ENCODE measurements at places on chromosomes 3 and 15.

- peak; percentile 18 for DNase-seq
These were observed 25.4 kb downstream of the LINGO1 start for GRCh38 chr15:77607111-77607893.

DNA sequence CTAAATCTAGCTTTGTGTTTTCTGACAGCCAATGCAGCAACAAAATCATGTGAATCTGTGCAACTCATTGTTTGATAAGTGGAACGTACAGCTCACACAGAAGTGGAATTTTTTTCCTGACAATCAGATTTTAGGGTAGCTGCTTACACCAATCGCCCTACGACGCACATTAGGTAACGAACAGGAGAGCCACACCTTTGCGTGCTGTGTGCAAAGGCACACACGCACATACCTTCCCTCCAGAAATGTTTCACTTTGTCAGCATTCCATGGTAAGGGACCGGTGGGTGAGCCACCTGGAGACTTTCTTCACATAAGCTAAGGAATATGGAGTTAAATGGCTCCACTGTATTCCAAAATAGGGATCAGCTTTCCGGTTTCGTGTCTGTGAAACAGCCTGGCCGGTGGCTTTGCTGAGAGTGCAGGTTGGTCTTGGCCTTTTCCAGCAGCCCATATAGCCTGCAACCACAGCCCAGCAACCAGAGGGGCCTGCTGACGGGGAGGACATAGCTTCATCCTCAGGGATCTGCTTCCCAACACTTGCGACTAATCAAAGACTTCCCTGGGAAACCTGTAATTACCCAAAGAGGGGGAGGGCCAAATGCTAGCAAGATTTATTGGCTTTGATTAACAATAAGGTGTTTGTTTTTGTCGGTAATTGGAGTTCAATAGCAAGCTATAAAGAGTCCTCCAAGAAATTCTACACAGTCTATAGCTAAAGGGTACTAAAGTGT, 145.3 kb downstream of the ADAMTS17 start:
- no peak for DNase-seq

GRCh38 chr15:55289011-55289745, 435 bp downstream of the RAB27A start:
- peak; percentile 47 for DNase-seq

DNA sequence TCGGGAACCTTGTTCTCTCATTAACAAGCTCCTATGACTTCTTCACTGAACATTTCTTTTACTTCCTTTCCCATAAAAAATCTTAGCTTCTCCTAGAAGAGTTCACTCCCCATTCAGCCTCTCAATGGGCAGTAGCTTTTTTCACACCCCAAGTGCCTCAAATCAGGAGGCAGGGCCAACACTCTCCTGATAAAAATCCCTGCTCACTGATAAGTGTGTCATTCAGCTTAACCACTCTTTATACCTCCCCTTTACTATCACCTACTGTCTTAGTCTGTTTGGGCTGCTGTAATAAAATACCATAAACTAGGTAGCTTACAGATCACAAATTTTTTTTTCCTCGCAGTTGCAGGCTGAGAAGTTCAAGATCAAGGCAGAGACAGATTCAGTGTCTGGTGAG, 400.4 kb downstream of the WDR72 start:
- DNase-seq: no peak

DNA sequence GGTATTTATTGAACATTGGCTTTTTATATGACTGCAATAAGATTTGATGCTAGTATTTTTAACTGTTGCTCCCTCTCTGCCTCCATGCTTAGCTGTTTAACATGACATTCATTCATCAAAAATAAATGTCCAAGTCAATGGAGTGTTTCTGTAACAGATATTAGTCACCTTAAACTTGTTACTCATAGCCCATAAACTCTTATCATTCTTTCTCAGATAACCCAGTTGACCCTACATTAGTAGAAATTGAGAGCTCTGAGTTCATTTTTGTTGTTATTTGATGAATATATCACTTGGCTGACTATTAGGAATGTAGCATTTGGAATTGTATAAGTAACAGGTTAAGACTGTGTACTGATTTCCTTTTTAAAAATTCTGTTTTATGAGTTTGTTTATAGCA, 201.1 kb downstream of the UBE2E2 start:
- DNase-seq: no peak

DNA sequence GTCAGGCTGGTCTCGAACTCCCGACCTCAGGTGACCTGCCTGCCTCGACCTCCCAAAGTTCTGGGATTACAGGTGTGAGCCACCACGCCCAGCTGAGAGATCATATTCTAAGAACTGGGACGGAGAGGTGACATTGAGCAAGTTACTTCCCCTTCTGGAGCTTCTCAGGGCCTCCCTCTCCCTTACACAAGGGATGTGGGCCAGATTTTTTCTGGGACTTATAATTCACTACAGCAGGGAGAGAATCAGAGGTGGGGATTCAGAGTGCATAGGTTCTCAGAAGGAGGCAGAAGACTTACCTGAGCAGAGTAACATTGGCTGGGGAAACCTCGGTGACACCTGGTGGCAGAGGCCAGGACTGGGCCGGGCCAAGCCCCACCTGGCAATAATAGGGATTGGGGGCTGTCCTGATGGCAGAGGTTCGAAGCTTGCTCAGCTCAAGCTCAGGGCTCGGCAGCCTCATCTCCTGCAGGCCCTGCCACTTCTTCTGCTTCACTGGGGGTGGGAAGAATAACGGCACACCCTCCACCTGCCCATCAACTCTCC, 6.8 kb downstream of the LTK start:
- DNase-seq: no peak

GRCh38 chr15:100081454-100081853, 260.3 kb downstream of the ADAMTS17 start:
- DNase-seq: no peak

GRCh38 chr3:65342084-65342683, 654.4 kb upstream of the ADAMTS9 start:
- peak; percentile 45 for DNase-seq

DNA sequence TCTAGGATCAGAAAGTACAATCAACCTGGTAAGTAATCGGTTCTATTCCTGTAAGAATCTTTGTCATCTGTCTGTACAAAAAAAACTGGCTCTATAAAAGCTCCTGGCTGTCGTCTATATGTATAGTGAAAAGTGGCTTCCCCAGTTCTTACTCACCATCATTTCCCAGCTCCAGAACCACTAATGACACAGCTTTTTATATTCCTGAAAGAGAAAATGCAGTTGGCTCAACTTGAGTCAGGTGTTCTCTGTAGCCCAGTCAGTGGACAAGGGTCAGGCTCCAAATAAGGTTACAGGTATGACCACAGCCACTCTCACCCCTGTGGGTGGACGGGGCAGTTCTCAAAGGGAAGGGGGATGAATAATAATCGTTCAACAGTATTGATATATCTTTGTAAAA, 85.1 kb downstream of the AP4E1 start:
- no peak for DNase-seq

- DNase-seq: no peak
These were observed 3.2 kb upstream of the BCL2L10 start for GRCh38 chr15:52115598-52116427.

- DNase-seq: no peak
These were observed 41.4 kb downstream of the SCAPER start for GRCh38 chr15:76863693-76864092.

DNA sequence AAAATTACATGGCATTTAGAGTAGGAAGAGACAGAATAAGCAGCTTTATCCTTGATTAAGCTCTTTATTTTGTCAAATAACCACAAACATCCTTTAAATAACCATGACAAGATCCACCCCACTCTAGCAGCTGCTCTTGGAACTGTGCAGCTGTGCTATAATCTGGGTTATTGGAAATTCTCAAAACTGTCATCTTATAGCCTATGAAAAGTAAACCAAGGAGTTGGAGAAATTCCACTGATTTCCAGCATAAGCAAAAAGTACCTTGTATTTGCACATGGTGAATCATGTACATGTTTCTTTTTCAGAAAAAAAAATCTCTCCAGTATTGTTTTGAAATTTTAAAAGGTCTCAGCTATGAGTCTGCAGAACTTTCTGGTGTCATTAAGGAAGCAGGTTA, 88.8 kb upstream of the ABI3BP start:
- DNase-seq: peak; percentile 63

- peak; percentile 87 for DNase-seq
These were observed 40.7 kb downstream of the LDHAL6B start for GRCh38 chr15:59247364-59247763.

GRCh38 chr15:50786871-50787270, 21.4 kb upstream of the SPPL2A start:
- peak; percentile 7 for DNase-seq

GRCh38 chr3:14265246-14265962, 86.8 kb downstream of the LSM3 start:
- DNase-seq: no peak

DNA sequence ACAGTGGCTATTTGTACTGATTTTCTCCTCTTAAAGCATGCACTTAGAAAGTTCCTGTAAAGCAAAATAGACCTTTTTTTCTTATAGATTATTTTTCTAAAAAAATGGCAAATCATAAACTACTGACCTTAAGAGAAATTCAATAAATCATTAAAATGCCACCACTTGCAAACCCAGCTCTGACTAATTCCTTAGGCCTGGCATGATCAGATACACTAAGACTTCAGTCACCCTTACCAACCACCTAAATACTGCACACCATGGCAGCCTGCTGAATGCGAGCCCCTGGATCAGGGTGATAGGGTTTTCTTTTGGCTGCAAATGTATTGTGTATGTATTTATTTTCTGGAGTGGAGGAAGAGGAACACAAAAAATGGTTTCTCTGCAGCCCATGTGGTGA, 370.6 kb upstream of the TBL1XR1 start:
- DNase-seq: no peak

GRCh38 chr3:177229791-177230190, 32.5 kb upstream of the TBL1XR1 start:
- DNase-seq: peak; percentile 40

- DNase-seq: no peak
These were observed 13.3 kb upstream of the RBP1 start for GRCh38 chr3:139552632-139553365.

DNA sequence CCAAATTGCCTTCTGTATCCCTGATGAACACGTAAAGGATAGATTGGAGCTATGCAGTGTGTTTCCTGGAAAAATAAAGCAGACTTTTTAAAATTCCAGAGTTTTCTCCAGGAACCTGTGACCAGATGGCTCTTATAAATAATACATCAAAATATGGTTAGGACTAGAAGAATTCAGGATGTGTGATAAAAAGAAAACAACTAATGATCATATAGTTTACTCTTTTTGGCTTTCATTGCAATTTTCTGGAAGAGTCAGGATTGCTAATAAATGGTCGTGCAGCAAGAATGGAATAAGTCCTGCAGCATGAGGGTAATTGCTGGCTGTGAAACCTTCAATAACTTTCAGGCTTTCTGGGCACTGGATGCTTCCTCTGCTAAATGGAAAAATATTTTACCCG, 30.2 kb upstream of the DENND4A start:
- DNase-seq: no peak

GRCh38 chr3:58004973-58005372, 3.2 kb upstream of the FLNB start:
- peak; percentile 48 for DNase-seq

DNA sequence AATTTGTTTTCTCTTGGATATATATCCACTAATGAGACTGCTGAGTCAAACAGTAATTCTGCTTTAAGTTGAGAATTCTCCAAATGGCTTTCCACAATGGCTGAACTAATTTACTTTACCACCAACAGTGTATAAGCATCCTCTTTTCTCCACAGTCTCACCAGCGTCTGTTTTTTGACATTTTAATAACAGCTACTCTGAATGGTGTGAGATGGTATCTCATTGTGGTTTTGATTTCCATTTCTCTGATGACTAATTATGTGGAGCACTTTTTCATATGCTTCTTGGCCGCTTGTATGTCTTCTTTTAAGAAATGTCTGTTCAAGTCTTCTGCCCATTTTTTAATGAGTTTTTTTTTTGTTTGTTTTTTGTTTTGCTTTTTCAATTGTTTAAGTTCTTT, 206.2 kb downstream of the CTNNB1 start:
- DNase-seq: no peak

DNA sequence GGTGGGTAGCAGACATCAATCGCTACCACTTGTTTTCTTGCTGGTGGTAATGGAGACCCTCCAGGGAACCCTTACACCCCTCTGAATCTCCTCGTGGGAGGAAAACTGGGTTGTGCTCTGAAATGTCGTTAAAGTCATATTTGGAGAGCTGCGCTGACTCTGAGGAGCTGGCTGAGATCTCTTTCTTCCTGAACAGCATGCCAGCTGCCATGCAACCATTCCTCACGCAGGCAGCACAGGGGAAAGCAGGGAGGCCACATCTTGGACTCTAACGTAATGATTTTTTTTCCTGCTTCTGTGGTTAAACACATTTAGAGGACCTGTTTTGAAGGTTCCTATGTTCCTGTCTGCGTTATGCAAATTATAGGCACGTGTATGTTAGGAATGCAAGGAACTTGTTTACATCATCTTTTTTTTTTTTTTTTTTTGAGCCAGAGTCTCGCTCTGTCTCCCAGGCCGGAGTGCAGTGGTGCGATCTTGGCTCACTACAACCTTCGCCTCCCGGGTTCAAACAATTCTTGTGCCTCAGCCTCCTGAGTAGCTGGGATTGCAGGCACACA, 156.7 kb downstream of the TJP1 start:
- DNase-seq: peak; percentile 27

- DNase-seq: no peak
These were observed 6.5 kb downstream of the MCTP2 start for GRCh38 chr15:94237903-94238302.

GRCh38 chr15:84822653-84823281, 5.6 kb downstream of the ALPK3 start:
- no peak for DNase-seq

DNA sequence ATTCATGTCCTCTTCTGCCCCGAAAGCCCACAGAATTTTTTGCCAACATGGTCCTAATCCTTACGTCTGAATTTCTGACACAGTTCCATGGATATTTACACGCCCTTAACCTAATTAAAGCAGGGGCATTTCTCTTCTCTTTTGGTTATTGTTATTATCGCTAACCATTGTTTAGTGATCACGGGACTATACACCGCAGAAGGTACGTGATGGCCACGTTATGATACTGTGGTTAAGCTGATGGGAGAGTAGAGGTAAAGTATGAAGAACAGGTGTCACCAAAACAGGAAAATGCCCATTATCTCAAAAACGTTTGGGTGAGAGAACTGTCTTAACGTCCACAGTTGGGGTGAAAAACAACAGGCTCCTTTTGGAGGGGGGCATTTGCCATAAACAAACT, 26.4 kb downstream of the CCR4 start:
- DNase-seq: no peak

GRCh38 chr3:134885877-134886621, 91.0 kb downstream of the EPHB1 start:
- no peak for DNase-seq

All from fibroblast of the aortic adventitia (primary cell).